ENCODE measurements at places on chromosomes 6 and 20.

DNA sequence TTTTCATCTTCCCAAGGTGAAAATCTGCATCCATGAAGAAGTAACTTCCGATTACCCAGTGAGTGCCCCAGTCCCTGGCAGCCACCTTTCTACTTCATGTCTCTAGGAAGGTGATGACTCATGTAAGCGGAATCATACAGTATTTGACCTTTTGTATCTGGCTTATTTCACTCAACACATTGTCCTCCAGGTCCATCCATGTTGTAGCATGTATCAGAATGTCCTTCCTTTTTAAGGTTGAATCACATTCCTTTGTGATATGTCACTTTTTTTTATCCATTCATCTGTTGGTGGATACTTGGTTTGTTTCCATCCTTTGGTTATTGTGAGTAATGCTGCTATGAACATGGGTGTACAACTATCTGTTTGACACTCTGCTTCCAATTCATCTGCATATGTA is 176.3 kb upstream of the CDYL start:
- no peak for DNase-seq

- no peak for DNase-seq
Observed at GRCh38 chr6:8017705-8018104, 46.5 kb downstream of the BLOC1S5 start.

DNA sequence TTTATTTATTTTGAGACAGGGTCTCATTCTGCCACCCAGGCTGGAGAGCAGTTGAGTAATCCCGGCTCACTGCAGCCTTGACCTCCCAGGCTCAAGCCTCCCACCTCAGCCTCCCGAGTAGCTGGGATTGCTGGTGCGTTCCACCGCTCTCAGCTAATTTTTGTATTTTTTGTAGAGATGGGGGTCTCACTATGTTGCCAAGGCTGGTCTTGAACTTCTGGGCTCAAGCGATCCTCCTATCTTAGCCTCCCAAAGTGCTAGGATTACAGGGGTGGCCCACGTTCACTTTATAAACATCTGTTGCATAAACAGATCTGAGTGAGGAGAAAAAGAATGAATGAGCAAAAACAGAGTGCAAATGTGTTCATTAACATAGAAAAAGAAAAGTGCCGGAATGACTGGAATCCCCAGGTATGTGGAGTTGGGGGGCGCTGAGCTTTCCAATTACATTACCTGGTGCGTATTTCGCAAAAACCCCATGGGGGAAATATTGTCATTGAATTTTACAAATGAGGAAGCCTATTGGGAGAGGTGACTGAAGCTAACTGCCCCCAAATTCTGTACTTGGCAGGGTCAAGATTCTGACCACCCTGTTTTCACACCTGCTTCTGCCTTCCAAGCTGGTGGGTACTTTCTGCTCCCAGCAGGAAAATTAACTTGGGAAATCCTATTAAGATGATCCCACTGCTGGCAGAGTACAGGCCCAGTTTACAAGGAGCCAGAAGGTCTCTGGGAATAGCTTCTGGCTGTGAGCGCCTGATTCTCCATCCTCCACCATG is 207.7 kb upstream of the JARID2 start:
- DNase-seq, result no peak

- DNase-seq, result peak; percentile 25
Observed at GRCh38 chr6:143060806-143061596, at the start of gene AIG1. TSS of gene AIG1 (plus strand) at chr6:143060889. CDS start at chr6:143060926, 37 bp downstream.

DNA sequence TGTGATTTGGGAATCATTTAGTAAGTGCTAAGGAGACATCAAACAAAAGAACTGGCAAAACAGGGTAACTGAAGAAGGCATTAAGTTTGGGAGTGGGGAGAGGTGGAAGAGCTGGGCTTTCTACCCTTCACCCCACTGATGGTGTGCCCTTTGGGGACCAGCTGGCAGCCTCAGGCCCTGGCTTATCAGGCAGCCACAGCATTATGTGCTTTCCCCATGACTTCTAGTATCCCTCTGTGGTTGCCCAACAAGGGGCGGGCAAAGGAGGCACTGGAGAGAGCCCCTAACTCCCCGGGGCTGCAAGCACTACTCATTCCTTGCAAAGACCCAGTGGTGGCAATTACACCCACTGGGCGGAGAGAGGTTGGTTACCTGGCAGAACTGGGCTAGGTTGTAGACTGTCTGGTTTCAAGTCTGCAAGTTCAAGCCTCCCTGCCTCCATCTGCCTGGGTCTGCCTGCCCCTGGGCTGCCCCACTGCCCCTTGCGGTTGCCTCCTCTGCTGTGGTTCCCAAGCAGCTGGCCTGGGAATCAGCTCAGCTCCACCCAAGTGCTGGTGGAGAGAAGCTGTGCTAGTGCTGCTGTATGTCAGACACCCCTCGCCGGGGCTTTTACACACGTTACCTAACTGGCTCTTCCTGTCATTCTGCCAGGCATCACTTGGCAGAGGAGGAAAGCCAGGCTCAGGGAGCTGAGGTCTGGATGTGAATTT is 29.9 kb downstream of the KCNK5 start:
- DNase-seq, result no peak

DNA sequence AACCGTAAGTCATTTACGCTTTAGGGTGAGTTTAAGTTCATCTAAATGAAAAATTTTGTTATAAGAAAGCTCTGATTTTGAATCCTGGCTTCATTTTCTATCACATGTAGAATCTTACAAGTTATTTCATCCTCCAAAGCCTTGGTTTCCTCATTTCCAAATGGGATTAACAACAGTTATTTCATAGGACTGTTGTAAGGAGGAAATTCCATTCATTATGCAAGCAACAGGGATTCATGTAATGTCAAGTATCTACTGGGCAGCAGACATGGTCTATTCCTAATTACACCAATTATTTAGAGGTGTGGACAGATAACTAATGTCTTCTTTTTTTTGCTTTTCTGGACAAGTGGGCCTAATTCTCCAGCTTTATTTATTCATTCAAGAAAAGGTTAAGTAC is 154.0 kb downstream of the PDSS2 start:
- no peak for DNase-seq
